ENCODE measurements at places on chromosomes 7 and 10.
A peak's percentile ranks its signal among the peaks of the same experiment; 100 is the strongest.

DNA sequence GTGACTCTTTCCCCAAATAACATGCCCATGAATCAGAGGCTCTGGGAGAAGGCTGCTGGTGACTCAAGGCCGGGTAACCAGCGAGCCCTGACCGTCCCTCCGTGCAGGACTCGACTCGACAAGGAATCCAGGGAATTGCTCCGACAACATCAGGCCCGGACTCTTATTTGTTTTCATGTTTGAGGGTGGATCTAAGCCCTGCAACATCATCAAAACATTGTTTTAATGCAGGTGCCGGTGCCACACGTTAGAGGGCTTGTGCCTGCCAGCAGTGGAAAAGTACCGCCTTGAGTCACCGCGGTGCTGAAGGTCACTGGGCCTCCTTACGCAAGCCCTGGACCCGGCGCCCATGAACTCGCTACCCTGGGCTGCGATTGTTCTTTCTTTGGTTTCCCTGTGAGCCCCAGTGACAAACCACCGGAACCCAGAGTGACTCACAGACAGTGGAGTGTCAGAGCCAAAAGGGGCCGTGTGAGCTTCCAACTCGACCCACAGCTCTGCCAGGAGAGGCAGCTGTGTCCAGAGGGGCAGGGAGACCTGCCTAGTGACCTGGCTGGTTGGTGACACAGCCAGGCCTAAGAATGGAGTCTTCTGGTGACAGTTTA is 139.4 kb upstream of the SHH start:
- DNase-seq: no peak

GRCh38 chr7:138980563-138981291 is 462 bp downstream of the KIAA1549 start:
- peak; percentile 68 for DNase-seq

DNA sequence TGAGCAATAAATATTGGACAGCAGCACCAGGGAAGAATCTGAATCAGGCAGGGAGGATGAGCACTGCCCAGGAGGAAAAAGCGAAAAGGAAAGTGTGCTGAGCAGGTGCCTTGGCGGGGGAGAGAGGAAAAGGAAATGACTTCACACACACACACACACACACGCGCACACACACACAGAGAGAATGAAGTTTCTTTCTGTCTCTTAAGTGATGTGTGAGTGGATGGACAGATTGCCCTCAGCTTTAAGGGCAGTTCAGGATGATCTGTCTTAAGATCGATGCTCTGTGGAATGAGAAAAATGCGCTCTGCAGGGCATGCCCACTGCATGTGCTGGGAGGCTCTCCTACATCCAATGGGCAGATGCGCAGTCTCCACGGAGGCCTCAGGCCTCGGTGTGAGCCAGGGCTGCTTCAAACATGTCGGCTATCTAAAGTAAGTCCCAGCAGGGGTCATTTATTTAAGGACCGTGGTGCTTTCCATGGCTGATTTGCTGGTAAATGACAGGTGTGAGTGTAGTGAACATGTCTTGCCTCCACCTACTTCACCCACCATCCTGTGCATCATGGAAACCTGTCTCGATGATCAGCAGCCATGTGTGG is 2.5 kb upstream of the ACBD5 start:
- peak; percentile 81 for DNase-seq

DNA sequence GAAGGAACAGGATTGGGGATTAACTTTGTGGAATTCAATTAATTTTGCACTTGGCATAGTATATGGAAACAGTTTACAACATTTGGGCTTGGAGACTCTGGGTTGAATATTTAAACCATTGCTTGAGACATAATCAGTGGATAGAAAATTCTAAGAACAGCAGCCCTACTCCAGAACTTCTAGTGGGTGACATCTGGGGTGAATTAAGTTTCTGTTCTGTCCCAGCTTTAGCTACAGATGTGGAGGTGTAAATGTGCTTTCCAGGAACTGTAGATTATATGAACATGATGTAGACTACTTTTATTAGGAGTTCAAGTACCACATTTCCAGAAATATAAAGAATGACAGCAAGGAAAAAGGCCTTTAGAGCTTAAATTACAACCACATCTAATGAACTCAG is 51.9 kb upstream of the SKAP2 start:
- no peak for DNase-seq

GRCh38 chr10:78594559-78595268 is 474.1 kb upstream of the ZMIZ1 start:
- DNase-seq: peak; percentile 27

- DNase-seq: no peak
Observed at GRCh38 chr10:120887482-120887881, 36.3 kb downstream of the WDR11 start.

DNA sequence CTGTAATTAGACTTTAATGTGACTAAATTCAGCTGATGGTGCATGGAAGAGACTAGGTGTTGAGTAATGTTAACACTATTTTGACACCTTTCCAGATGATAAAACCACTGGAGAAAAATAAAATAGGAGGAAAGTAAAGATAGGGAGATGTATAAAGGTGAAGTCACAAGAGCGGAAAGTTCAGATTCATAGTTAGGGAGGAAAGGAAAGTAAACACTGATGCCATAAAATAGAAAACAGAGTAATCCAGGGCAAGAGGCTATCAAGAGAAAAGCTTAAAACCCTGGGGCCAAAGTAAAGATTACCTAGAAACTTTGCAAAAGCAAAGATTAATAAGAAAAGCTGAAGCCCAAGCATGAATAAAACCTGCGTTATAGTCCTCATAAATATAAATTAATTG is 62.8 kb downstream of the RAB11FIP2 start:
- no peak for DNase-seq

DNA sequence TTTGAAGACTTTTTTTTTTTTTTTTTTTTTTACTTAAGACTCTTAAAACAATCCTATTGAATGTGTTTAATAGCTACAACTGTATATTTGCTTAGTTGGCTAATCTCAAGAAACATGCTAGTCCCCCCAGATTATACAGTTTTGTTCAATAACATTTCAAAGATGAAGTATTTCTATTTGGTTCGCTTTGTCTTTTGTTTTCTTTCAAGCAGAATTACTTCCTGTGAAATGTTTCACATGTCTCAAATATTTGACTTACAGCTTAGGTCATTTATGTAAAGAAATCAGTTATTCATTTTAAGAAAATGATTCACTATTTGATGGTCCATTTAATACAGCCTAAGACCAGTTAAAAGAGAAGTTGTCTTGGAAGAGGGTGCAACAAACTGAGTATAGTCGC is 12.8 kb upstream of the LAMB1 start:
- no peak for DNase-seq

DNA sequence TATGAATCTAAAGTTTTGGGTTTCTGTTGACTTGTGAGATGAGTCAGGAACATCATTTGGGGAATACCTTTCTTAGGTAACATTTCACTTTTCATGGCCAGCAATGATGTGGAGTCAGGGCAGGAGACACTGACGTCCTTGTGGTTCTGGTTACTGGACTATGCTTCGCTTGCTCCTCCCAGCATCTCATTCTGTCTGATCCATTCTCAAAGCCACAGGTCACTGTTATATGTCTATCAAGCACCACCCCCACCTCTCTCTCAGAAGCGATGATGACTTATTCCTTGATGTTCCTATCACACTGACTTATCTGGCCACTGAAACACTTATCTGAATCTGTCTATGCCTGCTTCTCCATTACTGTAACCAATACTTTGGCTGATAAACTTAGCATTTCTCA is 51.6 kb downstream of the TES start:
- DNase-seq: no peak

DNA sequence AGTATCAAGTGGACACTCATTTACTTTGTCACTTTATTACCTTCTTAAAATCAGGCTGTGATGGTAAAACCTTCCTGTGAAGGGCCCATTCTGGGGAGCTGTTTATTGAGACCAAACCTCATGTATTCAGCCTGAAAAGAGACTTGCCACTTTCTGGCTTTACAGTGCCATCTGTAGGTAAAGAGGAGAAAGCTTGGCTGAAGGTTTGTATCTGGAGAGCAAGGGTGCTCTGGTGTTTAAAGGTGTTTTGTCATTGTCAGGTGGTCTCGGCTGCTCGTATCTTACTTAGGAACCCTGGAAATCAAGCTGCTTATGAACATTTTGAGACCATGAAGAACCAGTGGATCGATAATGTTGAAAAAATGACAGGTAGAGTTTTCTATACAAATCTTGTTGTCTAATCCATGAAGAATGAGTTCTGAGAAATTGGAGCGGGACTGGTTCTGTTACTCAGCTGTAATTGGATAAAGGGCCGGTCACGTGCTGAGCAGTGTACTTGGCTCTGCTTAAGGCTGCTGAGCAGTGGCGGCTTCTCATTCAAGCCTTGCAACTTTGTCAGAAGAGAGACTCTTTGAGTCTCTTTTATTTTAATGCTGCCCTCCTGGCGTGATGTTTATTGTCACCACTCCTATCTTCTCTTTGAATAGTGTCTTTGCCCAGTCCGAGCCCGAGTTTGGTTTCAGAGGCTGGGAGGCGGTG is 46.9 kb downstream of the AP3M1 start:
- no peak for DNase-seq

GRCh38 chr7:150368096-150368883 is at the start of gene REPIN1:
TSS of gene REPIN1 (plus strand) at chr7:150368822. CDS start at chr7:150369712, 890 bp downstream.
- peak; percentile 95 for DNase-seq

GRCh38 chr7:91126762-91127161 is 137.5 kb upstream of the FZD1 start:
- DNase-seq: no peak

- DNase-seq: no peak
Observed at GRCh38 chr10:79490400-79491142, 21.8 kb upstream of the EIF5AL1 start.

DNA sequence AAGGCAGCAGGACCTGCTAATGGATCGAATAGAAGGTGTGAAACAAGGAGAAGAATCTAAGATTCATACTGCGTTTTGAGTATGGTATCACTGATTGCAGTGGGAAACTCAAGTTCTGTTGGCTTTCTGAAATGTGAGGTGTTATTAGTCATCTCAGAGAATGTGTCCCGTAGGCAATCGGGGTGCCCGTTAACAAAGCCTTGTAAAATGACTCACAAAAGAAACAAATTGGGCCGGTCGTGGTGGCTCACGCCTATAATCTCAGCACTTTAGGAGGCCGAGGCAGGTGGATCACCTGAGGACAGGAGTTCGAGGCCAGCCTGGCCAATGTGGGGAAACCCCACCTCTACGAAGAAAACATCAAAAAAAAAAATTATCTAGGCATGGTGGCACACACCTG is 118.2 kb upstream of the C7orf33 start:
- no peak for DNase-seq

DNA sequence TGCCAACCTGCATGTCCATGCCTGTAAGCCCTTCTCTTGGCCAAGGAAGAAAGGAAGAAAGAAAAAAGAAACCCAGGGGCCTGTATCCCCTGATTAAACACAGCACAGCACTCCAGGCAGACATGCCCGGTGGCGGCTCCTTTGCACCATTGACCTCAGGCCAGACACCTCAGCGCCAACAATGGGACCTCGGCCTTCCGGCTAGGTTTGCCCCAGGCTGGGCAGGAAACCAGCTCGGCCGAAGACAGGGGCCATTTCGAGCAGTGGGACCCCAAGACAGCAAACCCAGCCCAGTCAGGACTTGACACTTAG is 2.8 kb downstream of the HOXA10 start:
- peak; percentile 55 for DNase-seq
